ENCODE measurements at places on chromosomes 5 and 9.

DNA sequence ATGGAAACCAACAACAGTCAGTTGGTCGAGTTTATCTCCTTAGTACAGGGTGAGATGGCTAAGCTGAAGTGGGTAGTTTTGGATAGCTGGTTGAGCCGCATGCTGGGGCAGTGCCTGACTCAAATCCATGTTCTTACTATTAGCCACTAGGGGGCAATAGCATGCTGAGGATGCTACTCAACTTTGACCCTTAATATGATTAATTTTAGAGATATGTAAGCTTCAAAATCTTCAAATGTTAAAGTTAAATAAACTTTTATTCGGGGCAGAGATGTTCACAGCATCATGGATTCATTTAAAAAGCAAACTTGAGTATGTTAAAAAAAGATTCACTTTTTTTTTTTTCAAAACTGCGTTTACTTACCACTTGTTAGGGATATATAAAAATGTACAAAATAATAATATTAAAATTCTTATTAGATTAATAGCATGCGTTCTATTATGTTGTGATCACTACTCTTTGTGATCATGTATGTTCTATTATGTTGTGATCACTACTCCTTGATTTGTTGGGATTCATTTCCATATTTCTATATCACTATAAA is 57.0 kb downstream of the C9orf153 start:
- peak; percentile 55 for DNase-seq

DNA sequence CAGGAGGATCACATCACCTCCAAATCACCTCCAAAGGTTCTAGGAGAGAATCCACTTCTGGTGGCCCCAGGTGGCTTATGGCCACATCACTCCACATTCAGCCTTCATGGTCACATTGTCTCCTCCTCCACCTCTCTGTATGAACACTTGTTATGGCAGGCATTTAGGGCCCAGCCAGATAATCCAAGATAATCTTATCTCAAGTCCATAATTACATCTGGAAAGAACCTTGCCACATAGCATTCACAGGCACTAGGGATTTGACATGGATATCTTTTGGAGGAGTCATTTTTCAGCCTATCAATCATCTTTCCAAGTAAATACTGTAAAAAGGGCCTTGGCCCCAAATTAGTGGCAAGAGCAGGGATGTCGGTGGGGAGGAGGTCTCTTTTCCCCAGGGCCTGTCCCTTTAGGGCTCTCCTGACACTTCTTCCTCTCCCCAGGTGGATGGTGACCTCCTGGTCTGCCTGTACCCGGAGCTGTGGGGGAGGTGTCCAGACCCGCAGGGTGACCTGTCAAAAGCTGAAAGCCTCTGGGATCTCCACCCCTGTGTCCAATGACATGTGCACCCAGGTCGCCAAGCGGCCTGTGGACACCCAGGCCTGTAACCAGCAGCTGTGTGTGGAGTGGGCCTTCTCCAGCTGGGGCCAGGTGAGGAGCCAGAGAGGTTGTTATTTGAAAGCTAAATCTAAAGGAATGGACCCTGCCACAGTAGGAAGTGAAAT is 140.9 kb downstream of the SAXO1 start:
- no peak for DNase-seq

GRCh38 chr5:64678374-64678773 is 11.9 kb upstream of the SHISAL2B start:
- DNase-seq: no peak

DNA sequence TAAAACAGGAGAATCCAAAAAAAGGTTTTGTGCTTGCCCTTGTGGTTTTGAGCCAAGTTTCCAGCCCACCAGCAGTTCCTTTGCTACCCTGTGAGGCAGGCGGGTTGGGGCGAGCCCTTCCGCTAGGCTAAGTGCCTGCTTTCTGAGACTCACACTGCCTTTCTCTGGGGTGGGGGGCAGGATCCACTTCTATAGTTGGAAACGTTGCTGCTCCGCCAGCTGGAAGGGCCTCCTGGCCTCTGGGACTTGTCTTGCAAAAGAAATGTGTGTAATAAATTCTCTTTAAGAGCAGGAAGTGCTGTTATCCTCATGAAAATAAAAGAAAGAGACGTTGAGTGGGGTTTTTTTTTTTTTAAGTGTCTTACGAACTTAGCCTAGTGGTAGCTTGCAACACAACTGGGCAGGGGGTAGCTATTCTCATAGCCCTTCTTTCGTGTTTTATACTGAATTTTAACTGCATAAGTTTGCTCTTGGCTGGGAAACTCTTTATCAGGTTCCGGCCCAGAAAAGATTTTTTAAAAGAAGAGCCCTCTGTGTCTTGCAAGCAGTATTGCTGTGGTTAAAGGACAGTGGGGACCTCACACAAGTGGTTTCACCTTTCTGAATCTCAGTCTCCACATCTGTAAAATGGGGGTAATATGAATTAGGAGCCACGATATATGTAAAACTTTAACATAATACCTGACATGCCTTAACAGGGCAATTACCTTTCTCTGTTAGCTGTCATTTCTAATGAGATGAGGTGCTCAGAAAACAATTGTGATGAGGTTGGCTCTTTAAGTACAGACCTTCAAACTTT is 19.8 kb downstream of the JADE2 start:
- DNase-seq: no peak

- DNase-seq: no peak
Measured at GRCh38 chr9:116549061-116549664, 137.9 kb upstream of the TRIM32 start.

- DNase-seq: no peak
Measured at GRCh38 chr5:5666369-5666768, 243.9 kb downstream of the ICE1 start.

GRCh38 chr5:116237917-116238500 is 153.2 kb downstream of the COMMD10 start:
- DNase-seq: no peak

GRCh38 chr9:104604801-104605200 is 626 bp downstream of the OR13C2 start:
- no peak for DNase-seq

DNA sequence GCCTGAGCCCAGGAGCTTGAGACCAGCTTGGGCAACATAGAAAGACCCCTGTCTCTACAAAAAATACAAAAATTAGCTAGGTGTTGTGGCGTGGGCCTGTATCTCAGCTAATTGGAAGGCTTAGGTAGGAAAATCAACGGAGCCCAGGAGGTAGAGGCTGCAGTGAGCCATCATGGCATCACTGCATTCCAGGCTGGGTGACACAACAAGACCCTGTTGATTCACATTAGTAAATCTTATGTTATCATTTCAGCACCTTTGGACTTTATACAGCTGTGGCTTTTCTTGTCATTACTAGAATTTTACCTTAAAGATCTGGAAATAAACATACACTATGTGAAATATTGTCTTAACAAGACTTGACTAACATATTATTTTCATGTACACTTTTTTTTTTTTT is 185.0 kb downstream of the ZNF608 start:
- no peak for DNase-seq

DNA sequence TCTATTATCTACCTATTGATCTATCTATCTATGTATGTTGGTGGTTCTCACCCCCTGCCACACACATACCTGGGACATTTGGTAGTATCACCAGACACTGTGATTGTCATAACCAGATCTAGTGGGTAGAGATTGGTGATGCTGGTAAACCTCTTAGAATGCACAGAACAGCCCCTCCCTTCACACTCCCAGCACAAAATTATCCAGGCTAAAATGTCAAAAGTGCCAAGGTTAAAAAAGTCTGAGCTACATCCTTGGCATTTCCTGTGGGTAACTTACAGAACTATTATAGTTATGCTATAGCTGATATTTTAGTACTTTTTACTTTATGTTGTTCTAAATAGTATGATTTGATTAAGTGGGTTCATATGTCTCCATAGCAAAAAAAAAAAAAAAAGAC is 151.0 kb downstream of the FER start:
- no peak for DNase-seq

DNA sequence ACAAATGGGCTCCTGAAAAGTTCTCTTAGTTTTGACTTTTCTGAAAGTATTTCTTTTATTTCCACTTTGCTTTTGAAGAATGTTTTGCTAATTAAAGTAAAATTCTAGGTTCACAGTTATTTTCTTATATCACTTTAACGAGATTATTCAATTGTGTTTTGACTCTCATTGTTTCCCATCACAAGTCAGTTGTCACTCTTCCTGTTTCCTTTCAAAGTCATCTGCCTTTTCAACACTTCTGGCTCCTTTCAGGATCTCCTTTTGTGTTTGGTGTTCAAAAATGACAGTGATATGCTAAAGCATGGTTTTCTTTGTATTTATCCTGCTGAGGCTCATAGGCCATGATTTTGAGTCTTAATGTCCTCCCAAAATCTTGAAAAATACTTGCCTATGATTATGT is 235.4 kb upstream of the TAS2R1 start:
- DNase-seq: no peak

DNA sequence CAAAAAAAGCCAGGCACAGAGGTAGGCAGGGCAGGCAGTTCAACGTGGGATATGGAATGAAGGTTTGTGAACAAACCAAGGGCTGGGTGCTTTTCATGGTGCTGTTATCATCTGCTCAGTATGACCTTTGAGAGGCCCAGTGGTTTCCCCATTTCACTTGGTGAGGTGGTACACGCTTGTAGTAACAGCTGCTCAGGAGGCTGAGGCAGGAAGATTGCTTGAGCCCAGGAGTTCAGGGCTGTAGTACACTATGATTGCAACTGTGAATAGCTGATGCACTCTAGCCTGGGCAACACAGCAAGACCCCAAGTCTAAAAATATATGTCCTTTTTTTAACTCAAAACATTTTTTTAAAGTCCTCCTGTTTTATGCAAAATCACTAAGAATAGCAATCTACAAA is 174.8 kb downstream of the ENC1 start:
- DNase-seq: peak; percentile 41

GRCh38 chr5:105218018-105218417 is 1655.4 kb upstream of the NUDT12 start:
- DNase-seq: no peak

- peak; percentile 28 for DNase-seq
Measured at GRCh38 chr9:90095682-90096081, 490.9 kb downstream of the GADD45G start.

GRCh38 chr5:151054709-151055108 is 26.1 kb downstream of the TNIP1 start:
- DNase-seq: no peak

DNA sequence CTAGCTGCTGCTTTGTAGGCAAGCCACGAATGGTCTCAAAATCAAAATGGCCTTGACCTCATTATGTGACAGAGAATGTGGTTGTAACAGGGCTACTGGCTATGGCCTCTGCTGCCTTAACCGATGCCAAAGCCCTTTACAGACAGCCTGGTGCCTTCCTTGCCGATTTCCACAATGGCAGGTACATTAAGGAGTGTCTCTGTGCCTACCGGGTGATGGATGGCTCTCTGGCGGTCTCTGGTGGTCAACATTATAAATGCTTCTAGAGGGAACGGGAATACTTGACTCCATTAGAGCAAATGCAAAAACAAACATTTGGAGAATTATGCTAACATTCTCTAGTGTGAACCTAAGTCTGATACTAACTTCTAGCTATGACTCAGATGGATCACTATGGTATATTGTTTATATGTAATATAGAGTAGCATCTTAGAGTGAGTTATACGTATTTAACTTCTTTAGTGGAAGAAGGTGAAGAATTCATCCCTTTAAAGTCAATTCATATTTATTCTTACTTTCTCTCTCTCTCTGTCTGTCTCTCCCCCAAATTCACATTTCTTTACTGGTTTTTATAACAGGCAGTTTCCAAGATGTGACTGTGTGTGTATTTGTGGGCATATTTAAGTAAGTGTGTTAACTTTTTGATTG is 52.5 kb downstream of the RPS23 start:
- DNase-seq: peak; percentile 82

GRCh38 chr5:50947906-50948683 is 281.7 kb downstream of the PARP8 start:
- peak; percentile 61 for DNase-seq

DNA sequence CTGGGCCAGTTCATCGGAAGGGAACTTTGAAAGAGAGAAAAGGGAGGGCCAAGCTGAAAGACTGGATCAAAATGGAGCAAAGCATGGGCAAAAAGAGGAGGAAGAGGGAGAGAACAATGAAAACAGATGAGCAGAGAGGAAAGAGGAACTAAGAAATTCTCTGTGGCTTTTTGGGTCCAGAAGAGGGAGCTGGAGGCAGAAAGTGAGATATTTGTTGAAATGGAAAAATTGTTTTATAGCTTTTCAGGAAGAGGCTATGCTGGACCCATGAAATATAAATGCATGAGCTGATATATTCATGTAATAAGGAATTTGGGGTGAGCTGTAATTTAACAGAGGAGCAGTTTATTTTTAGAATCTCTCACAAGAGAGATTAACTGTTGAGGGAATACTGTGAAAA is 457.3 kb downstream of the DMAC1 start:
- peak; percentile 9 for DNase-seq

DNA sequence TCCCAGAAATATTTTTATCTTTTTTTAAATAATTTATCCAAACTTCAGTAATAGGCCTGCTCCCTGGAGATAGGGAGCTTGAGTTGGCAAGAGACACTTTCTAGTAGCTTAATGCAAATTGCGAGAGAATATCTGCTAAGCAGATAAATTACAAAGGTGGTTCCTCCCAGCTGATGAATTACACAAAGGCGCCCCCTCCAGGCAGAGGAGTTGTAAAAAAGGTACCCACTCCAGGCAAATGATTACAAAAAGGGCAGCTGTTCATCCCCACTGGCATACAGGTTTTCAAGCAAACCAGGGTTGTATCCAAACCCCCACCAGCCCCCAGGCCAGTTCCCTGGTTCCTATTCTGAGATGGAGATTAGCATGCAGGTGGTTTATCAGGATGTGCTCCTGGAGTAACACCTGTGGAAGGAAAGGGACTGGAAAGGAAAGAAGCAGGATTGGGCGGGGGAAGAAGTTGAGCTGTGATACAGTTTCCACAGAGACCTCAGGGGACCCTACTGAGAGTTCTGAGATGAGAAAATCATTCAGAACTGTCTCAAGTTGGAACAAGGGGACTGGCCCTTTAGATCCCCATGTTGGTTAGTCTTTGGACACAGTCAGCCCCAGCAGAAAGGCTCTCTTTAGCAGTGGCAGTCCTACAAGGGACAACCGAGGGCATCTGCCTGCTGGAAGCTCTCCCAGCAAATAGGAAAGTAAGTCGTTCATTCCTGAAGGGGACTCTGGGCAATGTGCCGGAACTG is 25.5 kb downstream of the ESM1 start:
- DNase-seq: peak; percentile 45

- DNase-seq: no peak
Measured at GRCh38 chr5:36611520-36612274, 5.3 kb downstream of the SLC1A3 start.

DNA sequence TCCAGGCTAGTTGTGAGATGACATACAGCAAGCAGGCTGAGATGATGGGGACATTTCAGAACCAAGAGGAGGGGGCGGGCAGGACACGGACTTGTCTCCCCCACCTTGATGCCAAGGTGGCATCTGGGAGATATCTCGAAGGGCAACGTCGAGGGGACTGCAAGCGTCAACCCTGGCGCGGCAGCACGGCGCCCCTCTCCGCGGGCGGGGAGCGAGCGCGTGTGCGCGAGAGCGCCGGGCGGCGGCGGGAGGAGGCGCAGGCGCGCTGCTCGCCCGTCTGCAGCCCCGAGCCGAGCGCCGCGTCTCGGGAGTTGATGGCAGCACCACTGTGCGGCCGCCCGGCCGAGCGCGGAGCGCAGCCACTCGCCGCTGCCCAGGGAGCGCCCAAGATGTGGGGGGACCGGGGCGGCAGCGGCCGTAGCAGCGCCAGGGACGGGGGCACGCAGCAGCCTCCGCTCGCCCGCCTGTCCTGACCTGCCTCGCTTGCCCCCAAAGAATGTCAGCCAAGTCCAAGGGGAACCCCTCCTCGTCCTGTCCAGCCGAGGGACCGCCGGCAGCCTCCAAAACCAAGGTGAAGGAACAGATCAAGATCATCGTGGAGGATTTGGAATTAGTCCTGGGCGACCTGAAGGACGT is at the start of gene PRR16:
PRR16 (plus strand) TSS at position 310 of the 636 bp plus-strand sequence.
- peak; percentile 74 for DNase-seq

Measured in RPMI8226 (cell line).